ENCODE measurements at places on chromosomes 12 and 14. TPM values are rescaled to one million over a fixed set of nuclear protein-coding genes. Genes with fewer than 3 reads are reported as not detected.

SLCO1B1 gene
- not detected for total RNA-seq

PRPH gene
- total RNA-seq: not detected

LUM gene
- total RNA-seq: 67.0 TPM

AMDHD1 gene
- 0.81 TPM for total RNA-seq

KRT6A gene
- 0.27 TPM for total RNA-seq
